ENCODE measurements at places on chromosomes 12 and 14.

DNA sequence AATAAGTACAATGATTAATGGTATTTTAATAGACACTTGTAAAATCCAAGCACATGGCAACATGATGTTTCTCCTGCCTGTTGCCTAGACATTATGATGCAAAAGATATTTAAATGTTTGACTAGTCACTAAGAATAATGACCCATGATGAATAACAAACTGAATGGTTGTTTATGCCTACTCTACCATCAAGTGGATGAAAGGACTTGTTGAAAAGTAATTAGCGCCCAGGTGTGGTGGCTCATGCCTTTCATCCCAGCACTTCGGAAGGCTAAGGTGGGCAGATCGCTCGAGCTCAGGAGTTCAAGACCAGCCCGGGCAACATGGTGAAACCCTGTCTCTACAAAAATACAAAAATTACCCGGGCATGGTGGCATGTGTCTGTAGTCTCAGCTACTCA, 30.7 kb downstream of the KIF21A start:
- no peak for DNase-seq

- no peak for DNase-seq
Measured at GRCh38 chr14:84090837-84091236, 1439.1 kb upstream of the FLRT2 start.

GRCh38 chr12:13288501-13288900, 92.0 kb downstream of the EMP1 start:
- DNase-seq = no peak

GRCh38 chr12:45850302-45850701, 120.8 kb downstream of the ARID2 start:
- no peak for DNase-seq
